ENCODE measurements at places on chromosomes 4 and X.

- peak; percentile 57 for DNase-seq
These were observed 151.3 kb upstream of the TTC29 start for GRCh38 chr4:147096667-147097604.

- no peak for DNase-seq
These were observed 140.0 kb upstream of the GUCY1A1 start for GRCh38 chr4:155526452-155527169.

DNA sequence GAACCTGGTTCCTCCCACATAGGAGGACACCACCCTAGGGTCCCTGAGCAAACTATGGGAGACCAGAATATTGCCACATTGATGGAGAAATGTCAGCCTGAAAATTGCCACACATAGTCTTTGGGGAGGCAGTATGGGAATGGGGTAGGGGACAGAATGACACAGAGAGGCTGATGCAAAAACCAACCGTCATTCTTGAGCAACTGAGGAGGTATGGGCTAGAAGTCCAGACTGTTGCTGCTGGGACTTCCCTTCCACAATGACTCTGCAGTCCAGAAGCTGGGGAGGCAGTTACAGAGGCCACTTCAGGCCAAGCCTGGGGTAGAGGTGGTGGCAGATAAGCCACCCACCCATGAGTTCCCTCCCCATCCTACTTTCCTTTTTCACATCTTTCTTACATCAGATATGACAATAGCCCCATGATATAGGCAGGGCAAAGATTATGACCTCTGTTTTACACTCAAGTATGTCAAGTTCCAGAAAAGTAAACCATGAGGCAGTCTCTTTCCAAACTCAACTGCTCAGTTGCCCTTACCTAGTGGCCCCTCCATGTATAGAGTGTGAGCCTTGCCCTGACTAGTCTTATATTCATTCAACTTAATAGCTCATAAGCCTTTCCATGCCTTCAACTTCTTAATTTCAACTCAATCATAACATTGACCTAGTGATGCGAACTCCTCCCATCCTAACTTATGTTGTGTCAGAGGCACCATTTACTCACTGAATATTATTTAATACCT is 41.7 kb downstream of the VSIG4 start:
- peak; percentile 94 for DNase-seq

- DNase-seq: no peak
These were observed 39.1 kb upstream of the NPFFR2 start for GRCh38 chr4:71992571-71993312.

DNA sequence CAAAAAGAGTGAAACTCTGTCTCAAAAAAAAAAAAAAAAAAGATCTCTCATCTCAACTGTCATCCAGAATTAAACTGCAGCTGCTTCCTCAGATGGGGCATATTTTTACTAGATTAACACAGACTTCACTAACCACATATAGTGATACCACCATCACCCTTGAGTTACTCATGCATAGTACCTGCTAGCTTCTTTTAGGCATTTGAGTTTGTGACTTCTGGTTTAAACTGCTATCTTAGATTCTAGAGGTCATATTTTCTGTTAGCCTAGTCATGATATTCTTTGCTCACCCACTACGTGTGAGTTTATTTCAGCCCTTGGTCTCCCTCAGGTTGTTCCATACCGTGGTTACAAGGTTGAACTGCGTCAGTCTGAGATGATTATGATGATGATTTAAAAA is 154.9 kb upstream of the BMP3 start:
- no peak for DNase-seq

GRCh38 chr4:83716874-83717273 is 181.0 kb downstream of the GPAT3 start:
- DNase-seq: peak; percentile 77

DNA sequence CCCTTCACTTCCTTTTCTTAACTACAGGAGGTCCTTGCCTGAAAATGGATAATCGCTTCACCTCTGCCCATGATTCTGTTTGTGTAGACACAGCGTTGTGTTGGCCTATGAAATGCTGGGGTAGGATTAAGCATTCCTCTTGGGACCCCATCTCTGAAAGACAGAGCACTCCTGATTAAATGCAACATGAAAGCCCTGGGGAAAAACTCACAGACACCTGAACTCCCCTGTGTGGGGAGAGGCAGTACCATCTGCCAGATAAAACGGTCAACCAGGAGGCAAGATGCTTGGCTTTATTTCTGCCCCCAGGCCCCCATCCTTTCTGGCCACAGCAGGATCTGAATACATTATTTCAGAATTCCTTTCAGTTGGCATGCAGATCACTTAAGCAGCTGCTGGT is 1.9 kb downstream of the LGI2 start:
- no peak for DNase-seq

GRCh38 chrX:13690836-13691235 is 1.9 kb downstream of the RAB9A start:
- DNase-seq: no peak

DNA sequence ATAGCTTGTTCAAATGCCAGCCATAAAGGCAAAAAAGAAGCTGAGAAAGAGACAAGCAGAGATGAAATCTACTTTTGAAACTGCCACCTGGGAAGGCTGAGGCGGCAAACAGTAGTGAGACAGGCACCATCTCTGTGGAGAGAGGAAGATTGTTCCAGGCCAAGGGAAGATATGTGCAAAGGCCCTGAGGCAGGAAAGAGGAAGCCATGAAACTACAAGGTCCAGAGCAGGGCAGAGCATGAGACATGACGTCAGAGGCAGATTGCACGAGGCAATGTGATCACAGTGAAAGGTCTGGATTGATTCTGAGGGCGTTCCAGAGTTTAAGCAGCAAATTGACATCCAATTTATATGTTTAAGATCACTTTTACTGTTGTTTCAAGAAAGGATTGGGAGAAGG is 226.1 kb downstream of the QDPR start:
- DNase-seq: no peak

DNA sequence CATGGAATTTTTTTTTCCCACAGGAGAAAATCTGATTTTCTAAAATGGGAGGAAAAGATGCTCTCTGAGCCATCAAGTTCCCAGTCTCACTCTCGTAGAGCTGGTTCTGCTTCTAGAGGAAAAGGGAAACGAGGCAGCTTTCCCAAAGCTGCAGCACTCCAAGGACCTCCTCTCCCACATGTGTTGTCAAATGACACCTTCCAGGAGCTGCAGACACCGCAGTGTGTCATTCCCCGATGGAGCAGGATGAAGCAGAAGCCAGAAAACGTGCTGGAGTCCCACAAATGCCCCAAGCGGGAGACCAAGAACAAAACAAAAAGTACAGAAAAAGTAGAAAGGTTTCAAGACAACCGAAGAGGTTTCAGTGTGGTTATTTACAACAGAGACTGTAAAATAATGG is 348.1 kb downstream of the ARHGAP10 start:
- DNase-seq: no peak

GRCh38 chr4:113447769-113448168 is 313.8 kb downstream of the CAMK2D start:
- peak; percentile 49 for DNase-seq

GRCh38 chr4:7759216-7759615 is 180.4 kb downstream of the AFAP1 start:
- peak; percentile 64 for DNase-seq

DNA sequence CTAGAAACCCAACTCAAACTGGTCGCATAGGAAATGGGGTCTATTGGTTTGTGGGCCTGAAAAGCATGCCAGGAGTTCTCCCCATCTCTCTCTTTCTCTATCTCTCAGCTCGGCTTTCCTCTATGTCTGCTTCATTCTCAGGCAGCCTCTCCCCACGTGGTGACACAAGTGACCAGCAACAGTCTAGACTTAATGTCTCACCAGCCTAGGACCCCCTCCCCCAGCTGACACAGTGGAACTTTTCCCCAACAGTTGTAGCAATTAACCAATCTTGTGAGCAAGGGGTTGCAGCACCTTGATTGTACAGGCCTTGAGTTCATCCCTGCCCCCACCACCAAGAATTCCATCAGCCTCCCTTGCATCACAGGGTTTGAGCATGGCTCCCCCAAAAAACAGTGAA is 159.8 kb upstream of the KIT start:
- DNase-seq: no peak

DNA sequence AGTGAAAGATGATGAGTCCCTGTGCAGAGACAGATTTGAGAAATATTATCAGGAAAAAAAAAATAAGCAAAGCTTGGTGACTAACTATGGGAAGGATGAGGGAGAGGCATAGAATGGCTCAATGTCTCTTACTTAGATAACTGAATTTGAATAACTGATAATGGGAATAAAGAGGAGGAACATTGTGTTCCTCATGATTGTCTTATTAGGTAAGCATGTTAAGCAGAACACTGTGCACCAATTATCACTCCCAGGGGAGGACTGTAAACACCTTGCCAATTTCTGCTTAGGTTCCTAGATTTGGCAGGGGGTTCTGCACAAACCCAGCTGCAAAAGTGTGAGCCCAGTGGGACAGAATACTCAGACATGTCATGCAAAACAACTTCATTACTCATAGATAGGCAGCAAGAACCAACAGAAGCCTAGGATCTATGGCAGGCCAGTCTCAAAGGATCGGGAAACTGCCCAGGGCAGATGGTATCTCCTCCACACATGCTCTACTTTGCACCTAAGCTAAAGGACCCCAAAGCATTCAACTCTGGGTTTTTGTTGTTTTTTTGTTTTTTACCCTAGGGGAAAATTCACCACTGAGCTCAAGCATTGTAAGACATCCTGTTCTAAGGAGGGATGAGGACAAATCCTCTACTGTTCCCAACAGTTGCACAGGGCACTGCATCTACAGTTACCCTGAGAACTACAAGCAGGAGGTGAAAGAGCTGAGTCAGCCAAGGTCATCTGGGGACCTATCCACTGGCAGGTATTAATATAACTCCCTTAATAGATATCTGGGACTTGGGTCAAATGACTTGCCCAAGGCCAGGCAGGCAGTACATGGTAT is 907.0 kb downstream of the RAPGEF2 start:
- no peak for DNase-seq

DNA sequence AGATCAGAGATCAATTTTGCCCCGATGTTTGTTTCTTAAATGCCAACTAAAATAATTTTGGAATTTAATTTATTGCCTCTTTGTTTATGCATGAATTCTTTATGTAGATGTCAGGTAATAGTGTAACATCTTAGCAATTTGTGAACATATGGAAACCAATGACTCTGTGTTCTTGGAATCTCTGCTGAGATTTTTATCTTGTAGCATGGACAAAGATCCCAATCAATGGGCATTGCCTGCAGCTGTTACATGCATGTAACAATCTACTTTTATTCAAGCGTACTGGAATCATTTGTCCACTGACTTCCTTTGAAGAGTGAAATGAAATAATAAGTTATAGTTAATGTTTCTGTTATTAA is 61.6 kb upstream of the ARSJ start:
- no peak for DNase-seq

GRCh38 chr4:168557658-168558057 is 60.8 kb downstream of the PALLD start:
- no peak for DNase-seq

- DNase-seq: no peak
These were observed 71.4 kb downstream of the AREG start for GRCh38 chr4:74516303-74516702.

DNA sequence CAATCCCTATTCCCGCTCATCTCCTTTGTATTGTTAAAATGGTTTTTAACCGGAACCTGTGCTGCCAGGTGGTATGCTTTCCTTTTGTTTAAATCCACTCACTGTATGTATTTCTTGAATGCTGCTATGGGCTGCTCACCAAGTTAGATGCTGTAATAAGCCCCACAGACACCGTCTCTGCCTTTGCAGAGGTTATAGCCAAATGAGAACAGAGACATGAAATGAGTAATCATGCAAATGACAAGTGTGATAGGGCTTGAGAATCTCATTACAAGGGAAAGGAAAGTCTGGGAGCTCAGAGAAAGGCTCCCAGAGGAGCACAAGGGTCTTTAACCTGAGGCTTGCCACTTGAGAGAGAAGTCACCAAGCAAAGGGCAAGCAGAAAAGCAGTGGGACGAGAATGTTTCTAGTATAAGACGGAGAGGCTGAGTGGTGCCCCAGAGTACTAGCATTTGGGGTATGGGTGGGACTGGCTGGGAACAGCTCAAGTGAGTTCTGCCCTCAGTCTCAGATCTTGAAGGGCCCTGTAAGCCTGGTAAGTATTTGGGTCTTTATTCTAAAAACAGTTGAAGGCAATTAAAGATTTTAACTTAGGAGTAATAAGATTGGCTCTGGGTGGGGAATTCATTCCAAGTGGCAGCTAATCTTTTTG is 110.8 kb upstream of the H2AZ1 start:
- DNase-seq: no peak

GRCh38 chr4:92100975-92101374 is 202.8 kb upstream of the GRID2 start:
- DNase-seq: no peak

DNA sequence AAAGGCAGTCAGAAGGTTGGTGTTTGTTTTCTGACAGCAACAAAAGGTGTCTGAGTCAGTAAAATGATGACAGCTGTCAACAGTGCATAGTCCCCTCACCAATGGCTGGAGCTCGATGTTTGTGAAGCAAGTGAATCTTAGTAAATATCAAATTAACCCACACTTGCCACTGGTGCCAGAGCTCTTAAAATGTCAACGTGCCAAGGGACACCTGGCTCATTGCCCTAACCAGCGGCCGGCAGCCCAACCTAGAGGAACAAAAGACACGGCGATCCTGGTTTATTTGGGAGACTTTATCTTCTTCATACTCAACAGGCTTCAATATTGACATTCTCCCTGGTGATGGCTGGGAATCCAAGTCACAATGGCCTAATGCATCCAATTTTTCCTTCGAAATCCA is 143.4 kb downstream of the CPEB2 start:
- no peak for DNase-seq

DNA sequence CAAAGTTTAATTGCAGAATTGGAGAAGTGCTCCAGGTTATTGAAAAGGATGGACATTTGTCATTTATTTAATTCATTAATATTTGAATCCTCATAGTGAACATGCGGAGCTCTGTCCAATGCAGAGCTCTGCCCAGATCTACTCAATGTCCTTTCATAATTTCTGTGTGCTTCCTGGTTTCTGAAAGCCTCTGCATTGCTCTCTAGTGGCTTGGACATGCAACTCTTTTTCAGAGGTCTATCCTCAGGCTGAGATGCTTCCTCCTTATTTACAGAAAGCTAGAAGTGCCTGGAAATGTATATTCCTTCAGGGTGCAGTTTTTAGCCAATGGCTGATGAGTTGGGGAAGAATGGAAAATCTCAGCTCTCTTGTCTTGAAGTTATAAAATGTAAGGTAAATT is 786.1 kb upstream of the AADAT start:
- no peak for DNase-seq

DNA sequence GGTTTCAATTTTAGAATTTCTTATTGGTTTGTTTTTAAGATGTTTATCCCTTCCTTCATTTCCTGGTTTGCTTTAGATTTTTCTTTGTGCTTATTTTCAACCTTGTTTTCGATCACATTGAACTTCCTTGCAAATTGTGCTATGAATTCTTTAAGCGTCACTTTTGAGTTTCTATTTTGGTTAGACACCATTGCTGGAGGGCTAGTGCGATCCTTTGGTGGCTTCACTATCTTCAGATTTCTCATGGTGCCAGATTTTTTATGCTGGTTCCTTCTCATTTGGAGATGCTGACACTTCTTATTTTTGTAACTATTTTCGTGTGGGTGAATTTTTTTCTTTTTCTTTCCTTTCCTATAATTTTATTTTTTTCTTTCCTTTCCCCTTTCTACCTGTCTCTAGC is 227.2 kb upstream of the HDX start:
- no peak for DNase-seq

GRCh38 chr4:35820003-35820402 is 424.3 kb downstream of the ARAP2 start:
- no peak for DNase-seq
